ENCODE measurements at places on chromosomes 5 and 9. TPM values are rescaled to one million over a fixed set of nuclear protein-coding genes. Genes with fewer than 3 reads are reported as not detected.

- DNase-seq: no peak
Observed at GRCh38 chr9:134655586-134656333, 14.2 kb downstream of the COL5A1 start.

GRCh38 chr9:112042244-112042638 lies 132.9 kb downstream of the SUSD1 start:
- DNase-seq: peak; percentile 57

GRCh38 chr5:133111299-133111698 lies 59.5 kb downstream of the HSPA4 start:
- DNase-seq: peak; percentile 87

DNA sequence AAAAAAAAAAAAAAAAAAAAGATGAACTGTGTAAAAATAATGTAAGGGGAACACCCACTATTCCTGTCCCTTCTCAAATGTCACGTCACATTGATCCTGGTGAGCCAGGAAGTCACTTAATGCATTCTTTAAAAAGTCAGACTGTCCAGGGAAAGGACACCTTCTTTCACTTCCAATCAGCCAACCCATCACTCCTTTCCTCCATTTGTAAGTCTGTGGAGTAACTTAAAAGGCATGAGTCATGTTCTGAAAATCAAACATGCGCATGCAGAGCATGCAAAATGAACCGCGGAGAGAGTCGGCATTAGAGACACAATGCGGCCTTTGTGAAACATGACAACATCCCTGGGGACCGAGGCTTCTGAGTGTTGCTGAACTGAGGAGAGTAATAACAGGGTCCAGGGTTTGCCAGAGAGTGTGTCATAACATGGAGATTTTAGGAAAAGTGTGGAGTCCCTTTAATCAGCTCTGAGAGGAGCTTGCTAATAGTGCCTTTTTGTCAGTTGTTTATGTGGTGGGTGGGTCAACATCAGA lies 77.6 kb upstream of the SEMA6A start:
- peak; percentile 90 for DNase-seq

DNA sequence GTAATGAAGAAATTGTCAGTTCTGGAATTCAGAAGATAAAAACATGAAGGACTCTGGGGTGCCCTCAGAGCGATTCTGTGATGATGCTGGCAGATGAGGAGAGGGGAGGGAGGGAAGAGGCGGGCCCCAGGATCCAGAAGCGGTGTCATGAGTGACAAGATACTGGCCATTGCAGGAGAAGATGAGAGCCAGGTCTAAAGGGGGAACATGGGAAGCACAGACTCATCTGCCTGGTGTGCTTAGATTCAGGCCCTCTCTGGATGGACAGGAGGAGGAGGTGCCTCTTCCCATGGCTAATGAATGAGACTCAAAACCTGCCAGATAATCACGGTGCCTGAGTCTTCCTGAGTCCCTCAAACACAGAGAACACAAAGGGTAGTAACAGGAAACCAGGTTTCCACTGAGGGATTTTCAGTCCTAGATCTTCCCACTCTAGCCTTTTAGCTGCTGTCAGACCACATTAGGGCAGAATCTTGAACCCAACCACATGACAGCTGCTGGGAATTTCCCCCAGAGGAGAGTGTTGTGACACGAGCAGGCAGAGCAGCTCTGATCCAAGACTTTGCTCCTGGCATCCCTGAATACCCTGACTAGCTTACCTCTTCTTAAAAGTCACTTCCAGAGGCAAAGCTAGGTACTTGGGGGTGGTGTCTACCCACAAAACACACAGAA lies 28.2 kb upstream of the HSPA9 start:
- peak; percentile 50 for DNase-seq

DNA sequence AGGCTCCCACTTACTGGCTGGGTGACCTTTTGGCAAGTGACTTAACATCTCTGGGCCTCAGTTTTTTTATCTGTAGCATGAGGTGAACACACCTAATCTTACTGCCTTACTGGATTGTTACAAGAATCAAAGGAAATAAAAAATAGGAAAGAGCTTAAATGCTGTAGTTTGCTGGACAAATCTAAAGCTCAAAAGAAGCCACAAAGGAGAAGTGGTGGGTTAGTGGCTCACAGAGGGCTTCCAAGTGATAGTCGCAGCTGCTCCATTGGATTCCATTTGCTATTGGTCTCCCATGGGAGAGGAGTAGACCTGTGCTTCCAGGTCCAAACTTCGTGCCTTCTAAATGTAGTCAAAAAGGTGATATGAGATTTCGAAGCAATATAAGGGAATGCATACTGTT lies 123.6 kb downstream of the SEMA6A start:
- no peak for DNase-seq

DNA sequence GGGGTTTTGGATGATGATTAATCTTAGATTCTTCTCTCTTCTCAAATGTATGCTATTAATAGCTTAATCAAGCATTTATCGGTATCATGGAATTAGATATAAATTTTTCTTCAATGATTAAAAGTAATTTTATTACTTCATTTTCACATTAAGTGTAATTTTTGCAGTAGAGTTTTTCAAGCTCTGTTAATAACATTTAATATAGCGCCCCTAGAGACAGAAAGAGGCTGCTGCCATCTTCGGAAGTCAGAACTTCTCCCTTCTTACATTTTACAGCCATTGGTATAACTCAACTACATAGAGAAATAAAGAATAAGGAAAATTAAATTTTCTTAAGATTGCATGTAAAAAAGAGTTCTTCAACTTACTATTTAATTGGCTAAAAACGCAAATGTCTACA lies 540.3 kb downstream of the GABRG2 start:
- no peak for DNase-seq

DNA sequence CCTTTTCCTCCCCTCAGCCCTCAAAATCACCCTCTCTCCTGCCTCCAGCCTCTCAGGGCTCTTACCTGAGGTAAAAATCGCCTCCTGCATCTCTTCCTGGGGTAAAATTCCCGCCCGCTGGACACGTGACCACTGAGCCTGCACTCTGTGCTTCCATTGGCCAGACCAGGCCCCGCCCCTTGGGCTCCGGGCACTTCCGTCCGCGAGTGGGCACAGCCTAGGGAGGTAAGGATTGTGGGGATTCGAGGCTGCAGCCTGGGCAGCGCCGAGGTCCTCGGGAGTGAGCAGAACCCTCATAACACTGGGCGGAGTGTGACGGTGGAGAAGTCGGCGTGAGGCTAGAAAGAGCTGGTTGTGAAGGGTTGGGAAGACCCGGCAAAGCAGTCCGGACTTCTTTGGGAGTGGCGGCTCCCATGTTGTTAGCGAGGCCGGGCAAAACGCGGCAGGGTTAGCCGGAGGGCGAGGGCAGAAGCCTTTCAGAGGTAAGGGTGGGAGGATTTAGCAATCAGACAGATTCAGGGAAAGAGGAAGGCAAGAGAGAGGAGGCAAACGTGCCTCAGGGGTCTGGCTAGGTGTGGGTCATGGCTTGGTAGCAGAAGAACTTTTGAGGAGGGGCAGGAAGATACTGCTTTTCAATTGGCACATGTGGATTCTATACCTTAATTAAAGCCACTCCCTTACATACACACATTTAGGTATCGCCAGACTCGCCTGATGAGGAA lies at the start of gene SHOC1:
SHOC1 (minus strand) TSS at position 103 of the 722 bp plus-strand sequence. CDS start 3,519 bp downstream, outside the sequence.
- no peak for DNase-seq

DNA sequence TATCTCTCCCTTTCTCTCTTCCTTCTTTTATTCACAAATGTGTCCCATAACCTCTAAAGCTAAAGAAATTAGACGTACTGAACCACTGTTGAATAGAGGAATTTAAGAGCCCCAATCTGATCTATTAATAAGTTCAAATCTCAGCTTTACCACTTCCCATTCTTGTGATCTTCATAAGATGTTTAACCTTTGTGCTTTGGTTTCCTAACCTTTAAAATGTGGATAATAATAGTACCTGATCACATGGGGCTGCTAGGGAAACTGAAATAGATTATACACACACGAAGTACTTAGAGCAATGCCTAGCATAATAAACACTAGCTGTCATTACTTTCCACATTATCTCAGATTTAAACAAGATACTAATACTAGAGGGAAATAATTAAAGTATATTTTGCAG lies 324.3 kb upstream of the SEMA6A start:
- no peak for DNase-seq

DNA sequence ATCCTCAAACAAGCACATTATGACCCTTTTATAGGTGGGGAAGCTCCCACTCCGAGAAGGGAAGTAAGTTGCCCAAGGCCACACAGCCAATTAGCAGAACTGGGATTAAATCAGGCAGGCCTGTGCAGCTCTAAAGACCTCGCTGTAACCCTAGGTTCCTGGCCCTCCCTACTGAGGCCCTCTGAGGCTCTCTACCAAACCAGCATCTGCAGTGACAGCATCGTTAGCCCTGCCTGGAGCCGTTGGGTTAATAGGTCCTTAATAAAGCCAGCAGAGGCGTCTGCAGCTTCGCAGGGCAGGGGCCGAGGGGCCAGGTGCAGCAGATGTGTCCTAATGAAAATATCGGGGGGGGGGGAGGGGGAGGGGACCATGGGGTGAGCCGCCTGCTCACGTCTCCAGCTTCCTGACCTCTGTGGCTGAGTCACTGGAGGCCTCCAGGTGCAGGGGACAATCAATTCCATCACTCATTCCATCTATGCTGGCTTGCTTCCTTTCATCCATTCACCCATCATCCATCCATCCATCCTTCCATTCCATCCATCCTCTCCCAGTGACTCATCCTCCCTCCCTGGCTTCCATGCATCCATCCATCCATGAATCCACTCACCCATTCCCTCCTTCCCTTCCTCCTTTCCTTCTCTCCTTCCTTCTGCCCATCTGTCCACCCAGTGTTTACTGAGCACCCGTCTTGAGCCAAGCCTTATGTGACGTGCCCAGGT lies 203.9 kb downstream of the C9orf50 start:
- DNase-seq: no peak

- no peak for DNase-seq
Observed at GRCh38 chr5:22852807-22853660, at the start of gene CDH12. Gene CDH12 (minus strand): TSS chr5:22853344.

DNA sequence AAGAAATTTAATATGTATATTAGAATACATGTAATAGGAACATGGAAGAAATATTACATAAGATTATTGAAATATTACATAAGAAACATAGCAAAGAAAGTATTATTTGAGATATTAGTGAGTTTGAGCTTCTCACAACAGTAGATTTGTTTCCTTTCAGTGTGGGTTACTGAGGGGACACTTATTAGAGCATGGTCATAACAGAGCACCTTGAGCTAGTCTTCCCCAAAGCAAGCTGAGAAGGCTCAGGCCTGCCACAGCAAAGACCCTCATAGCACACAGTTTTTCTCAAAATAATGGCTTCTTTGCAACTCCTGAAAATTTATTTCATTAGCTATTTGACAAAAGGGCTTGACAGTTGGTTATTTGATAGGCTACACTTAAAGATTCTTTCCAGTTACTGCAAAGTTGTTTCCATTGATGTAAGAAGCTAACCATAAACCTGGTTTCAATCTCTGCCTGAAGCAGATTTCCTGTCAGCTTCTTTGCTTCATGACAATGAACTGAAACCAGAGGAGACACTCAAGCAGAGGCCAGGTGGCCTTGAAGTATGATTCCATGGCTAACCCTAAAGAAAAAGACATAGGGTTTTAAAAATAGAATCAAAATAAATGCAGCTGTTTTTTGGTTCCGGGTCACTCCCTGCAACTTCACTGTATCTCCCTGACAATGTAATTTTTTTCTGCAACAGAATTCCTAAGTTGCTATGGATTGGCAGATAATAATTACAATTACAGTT lies 68.6 kb downstream of the ERMP1 start:
- no peak for DNase-seq

GRCh38 chr9:126802318-126803059 lies 2.4 kb upstream of the ZBTB43 start:
- no peak for DNase-seq

Gene HSPB3
- total RNA-seq: 1.3 TPM

Gene FOXD4L6
- not detected for total RNA-seq

Gene FOXD4
- not detected for total RNA-seq

Gene SLC6A19
- total RNA-seq: not detected

Gene AIF1L
- 5.2 TPM for total RNA-seq

Gene SLF1
- 21.6 TPM for total RNA-seq

Gene ZBED3
- total RNA-seq: 1.3 TPM

Gene IFNA21
- total RNA-seq: not detected

Gene SPINK7
- not detected for total RNA-seq

Gene FAM221B
- not detected for total RNA-seq

Gene SV2C
- total RNA-seq: 0.03 TPM

Gene OTP
- not detected for total RNA-seq

Gene SLC6A3
- not detected for total RNA-seq
